ENCODE measurements at places on chromosomes 6 and 20.

DNA sequence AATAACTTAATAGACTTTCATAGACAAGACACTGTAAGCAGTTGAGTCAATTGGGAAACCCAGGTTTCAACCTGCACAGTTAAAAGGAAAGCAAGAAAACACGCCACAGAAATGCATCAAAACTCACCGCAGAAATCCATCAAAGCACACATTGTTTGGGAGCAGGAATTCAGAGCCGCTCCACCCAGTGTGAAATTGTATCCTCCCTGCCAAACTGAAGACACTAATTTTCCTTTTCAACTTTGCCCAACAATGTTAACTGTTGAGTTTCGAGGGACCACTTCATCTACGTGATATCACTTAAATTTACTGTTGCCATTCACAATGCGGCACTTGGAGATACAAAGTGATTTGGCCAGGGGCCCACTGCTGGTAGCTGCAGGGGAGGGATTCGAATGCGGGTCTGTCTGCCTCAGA is 92.7 kb downstream of the DACT2 start:
- DNase-seq, result no peak

DNA sequence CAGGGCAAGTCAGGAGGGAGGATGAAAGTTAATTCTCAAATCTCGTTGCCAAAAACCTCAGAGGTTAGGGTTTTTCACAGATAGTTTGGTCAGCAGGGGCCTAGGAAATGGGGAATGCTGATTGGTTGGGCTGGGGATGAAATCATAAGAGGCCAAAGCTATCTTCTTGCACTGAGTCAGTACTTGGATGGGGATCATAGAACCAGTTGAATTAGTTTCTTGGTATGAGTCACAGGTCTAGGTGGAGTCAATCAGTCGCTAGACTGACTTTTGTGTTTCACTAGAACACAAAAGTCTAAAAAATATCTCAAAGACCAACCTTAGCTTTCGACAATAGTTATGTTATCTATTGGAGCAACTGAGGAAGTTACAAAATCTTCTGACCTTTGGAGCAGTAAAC is 368.5 kb downstream of the TBC1D32 start:
- DNase-seq, result no peak

DNA sequence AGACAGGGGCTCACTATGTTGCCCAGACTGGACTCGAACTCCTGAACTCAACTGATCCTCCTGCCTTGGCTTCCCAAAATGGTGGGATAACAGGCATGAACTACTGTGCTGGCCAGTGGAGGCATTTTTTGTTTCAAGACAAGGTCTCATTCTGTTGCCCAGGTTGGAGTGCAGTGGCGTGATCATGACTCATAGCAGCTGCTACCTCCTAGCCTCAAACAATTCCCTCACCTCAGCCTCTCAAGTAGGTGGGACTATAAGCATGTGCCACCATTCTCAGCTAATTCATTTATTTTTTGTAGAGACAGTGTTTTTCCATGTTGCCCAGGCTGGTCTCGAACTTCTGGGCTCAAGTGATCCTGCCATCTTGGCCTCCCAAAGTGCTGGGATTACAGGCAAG is 17.2 kb downstream of the ENPP3 start:
- no peak for DNase-seq

GRCh38 chr6:25341203-25341552 is 62.0 kb downstream of the CARMIL1 start:
- DNase-seq, result no peak

DNA sequence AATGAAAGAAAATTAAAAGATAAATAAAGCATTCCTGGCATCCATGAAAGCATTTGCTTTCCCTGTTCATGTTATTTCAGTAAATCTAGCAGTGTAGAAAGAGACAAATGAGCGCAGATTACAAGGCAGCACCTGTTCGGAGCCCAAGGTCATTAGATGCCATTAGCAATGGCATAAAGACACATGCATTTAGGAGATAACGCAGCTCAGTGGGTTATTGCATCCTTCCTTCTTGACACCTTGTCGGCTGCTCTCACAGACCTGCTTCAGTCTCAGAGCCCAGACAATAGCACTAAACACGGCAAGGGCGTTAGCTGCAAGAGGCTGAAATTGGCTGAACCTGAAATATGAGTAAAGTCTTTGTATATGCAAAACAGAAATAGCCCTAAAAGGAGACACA is 140.3 kb downstream of the ATXN1 start:
- no peak for DNase-seq

DNA sequence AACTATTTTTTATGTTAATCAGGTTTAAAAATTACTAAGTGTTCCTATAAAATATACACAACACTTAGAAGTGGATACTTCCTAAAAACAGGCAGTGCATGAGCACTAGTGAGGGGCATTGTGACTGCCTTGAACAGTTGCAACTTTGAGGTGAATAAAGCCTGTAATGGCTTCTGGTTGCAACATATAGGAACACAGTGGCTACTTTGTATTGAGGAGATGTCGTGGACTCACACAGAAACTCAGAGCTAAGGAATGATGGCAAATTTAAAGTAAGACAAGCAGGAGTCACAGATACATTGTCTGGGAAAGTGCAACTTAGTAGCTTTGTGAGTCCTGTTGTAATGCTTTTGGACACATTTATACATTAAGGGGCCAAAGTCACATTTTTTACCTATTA is 861 bp upstream of the HLA-A start:
- no peak for DNase-seq

DNA sequence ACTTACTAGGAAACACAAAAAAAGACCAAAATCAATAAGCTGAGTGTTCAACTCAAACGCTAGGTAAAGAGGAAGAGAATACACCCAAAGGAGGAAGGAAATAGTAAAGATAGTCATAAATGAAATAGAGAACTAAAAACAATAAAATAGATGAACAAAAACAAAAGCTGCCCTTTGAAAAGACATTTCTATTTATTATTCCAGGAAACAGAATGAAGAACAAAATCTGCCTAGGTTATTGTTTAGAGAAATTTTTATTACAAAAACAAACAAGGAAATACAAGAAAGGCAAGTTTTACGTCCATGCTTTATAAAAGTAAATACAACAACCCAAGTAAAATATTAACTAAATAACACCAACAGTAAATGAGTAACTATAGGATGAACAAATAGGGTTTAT is 20.1 kb downstream of the HLA-DMB start:
- no peak for DNase-seq

Data from NCI-H1417 treated with DMSO at 0.1 percent for 48 hours (cell line).